NCI-H1436 treated with DMSO at 0.1 percent for 48 hours (cell line): ENCODE measurements at places on chromosomes 11 and 22.

GRCh38 chr11:12914400-12914912 lies 94.7 kb upstream of the RASSF10 start:
- DNase-seq: no peak

GRCh38 chr22:49933236-49934159 lies 15.1 kb downstream of the CRELD2 start:
- DNase-seq: no peak

GRCh38 chr11:79697905-79698304 lies 257.1 kb upstream of the TENM4 start:
- DNase-seq: no peak

- no peak for DNase-seq
Measured at GRCh38 chr11:64252003-64252872, 908 bp downstream of the PLCB3 start.

DNA sequence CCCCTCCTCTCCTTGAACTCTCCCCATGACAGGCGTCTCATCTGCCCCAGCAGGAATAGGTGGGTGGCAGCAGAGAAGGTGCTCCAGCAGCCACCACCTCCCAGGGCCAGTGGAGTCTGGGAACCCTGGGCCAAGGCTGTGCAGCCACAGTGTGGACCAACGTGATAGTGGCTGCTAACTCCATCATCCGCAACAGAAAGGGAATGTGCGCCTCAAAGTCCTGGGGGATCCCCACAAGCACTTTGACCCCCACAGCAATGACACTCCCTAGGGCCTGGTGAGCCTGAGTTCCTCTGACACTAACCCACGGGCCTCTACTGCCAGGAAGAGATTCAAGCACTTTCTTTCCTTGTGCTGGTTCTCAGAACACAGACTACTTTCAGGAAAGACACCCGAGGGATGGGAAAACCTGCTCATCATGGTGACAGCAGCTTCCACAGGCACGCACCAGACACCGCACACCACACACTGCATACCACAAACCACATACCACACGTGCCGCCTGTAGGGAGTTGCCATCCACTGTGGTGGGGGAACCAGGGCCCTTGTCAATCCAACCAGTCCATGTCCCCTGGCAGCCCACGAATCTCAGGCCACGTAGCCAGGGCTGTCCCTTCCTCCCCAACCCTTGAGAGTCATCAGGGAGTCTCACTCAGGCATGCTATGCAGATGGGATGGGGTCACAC lies 3.4 kb upstream of the SLC25A1 start:
- no peak for DNase-seq

- no peak for DNase-seq
Measured at GRCh38 chr22:47377926-47378560, 615.6 kb downstream of the TBC1D22A start.

DNA sequence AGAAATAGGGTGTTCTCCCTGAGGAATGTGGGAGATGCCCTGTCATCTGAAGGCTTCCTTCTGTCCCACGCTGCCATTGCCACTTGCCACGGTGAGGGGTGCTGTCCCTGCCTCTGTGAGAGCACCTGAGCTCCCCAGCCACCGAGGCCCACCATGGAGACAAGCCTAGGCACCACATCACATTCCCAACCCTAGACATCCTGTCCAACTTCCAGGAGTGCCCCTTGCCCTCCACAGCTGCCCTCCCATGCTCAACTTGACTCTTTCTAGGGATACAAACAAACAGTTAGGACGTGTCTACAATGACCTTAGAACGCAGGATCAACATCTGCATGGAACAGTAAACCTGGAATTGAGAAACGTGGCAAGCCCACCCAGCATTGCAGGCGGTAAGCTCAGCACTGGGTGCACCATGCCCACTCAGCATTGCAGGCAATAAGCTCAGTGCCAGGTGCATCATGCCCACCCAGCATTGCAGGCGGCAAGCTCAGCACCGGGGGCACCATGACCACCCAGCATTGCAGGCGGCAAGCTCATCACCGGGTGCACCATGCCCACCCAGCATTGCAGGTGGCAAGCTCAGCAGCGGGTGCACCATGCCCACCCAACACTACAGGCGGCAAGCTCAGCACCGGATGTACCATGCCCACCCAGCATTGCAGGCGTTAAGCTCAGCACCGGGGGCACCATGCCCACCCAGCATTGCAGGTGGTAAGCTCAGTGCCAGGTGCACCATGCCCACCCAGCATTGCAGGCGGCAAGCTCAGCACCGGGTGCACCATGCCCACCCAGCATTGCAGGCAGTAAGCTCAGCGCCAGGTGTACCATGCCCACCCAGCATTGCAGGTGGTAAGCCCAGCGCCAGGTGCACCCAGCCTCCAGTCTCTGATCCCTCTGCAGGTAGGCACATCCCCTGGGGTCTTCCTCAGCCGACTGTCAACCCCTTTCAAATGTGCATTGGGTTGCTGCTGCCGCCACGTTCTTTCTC lies 1463.9 kb downstream of the TBC1D22A start:
- no peak for DNase-seq

DNA sequence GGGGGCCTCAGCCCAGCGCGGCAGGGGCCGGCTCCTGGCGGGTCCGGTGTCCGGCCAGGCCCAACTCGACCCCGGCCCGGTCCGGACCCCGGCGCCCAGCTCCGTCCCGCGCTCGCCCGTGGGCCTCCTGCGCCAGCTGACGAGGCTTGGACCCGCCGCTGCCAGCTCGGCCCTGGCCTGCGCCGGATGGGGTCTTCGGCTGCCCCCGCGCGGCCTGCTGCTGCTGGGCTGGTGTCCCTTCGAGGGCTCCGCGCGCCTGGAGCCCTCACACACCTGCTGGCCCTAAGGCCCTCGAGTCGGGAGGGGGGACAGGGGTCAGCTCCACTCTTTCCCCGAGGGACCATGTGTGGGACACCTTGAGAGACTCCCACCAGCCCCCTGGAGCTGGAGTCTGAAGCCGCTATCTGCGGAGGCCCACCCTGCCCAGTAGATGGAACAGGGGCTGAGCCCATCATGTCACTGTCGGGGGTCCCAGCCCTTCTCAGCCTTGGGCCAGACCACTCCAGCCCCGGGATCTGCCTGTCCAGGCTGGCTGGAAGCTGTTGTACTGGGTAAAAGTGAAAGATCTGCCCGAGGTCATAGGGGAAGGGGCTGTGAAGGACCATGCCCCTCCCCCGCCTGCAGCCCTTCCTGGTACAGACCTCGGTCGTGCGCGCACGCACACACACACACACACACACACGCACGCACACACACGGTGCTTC lies 768 bp upstream of the CDKN1C start:
- DNase-seq: no peak

- no peak for DNase-seq
Measured at GRCh38 chr22:27139935-27140511, 482.6 kb downstream of the MIAT start.
